ENCODE measurements at places on chromosomes 7 and 10. TPM values are rescaled to one million over a fixed set of nuclear protein-coding genes. Genes with fewer than 3 reads are reported as not detected.

NKX1-2 gene
- not detected for total RNA-seq

RGS10 gene
- total RNA-seq, result not detected

NODAL gene
- total RNA-seq, result not detected

POR gene
- 56.7 TPM for total RNA-seq

GPR85 gene
- not detected for total RNA-seq

ZNF775 gene
- total RNA-seq, result 14.8 TPM

PMPCB gene
- total RNA-seq, result 84.4 TPM

DENND2A gene
- total RNA-seq, result 5.1 TPM

GRCh38 chr7:33558549-33559323 lies 346.6 kb upstream of the BMPER start:
- H3K27me3 ChIP-seq, result no peaks in the 10 kb centered on the region
- no peak overlapping the region for H3K27ac ChIP-seq
- DNase-seq, result no peak

GRCh38 chr7:42348071-42348470 lies 111.1 kb upstream of the GLI3 start:
- DNase-seq, result no peak
- no peak overlapping the region for H3K27ac ChIP-seq
- H3K27me3 ChIP-seq, result no peaks in the 10 kb centered on the region
- peaks cover 27% of the 10 kb centered on the region for H3K4me1 ChIP-seq
- H3K4me3 ChIP-seq, result no peak overlapping the region
- H3K36me3 ChIP-seq, result no peaks in the 10 kb centered on the region

DNA sequence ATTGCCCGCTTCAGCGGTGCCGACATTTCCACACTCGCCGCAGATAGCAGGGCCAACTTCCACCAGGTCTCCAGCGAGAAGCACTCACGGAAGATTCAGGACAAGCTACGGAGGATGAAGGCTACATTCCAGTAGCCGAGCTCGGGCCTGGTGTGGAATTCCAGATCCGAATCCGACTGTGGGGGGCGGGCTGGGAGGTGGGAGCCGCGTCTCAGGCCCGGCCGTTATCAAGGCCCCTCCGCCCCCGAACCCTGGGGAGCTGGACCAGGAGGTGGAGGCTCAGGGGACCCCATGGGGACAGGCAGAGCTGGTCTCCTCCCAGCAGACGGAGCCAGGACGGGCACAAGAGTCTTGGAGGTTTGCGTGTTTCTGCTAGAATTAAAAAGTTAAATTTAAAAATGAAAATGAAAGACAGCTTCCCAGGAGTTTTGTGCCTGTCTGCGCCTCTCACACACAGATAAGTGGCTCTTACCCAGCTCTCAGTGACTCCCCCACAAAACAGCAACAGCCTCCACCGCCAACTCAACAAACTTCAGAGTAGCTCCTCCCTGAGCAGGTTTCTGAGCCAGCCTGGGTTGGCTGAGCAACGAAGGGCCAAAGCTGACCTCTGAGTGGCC lies 5.2 kb upstream of the UTF1 start:
- H3K27me3 ChIP-seq, result peaks cover 77% of the 10 kb centered on the region
- DNase-seq, result peak; percentile 47
- H3K4me3 ChIP-seq, result no peak overlapping the region
- peaks cover 5% of the 10 kb centered on the region for H3K4me1 ChIP-seq
- no peaks in the 10 kb centered on the region for H3K36me3 ChIP-seq

DNA sequence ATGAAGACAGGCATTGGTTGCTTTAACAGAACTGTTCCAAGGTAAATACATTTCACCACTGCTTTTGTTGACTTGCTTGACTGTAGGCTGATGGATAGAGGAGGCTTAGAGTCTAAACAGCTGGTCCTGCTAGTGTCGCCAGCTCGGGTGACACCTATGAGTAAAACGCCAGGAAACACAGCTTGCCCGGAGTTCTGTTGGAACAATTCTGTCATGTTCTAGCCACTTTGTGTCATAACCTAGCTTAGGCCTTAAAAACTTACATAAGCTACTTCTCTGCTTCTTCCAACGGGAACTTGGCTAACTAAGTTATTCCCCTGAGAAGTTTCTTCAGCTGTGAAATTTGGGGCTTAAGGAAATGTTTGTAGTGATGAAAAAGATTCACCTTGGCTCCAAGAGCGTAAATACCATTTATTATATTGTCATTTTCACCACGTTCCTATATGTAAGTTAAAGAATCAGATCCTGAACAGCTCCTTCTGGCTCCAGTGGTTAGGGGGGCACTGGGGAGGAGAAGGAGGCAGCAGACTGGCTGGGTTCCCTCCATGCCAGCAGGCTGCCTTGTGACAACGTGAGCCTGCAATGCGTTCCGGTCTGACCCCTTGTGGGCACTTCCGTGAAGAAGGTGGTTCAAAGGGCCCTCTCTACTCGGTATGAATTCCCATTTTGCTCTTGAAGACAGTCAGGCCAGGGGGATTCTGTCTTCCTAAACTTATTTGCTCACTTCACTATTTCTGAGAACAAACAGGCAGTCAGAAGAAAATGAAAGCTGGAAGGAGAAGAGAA lies 253.2 kb downstream of the BMPER start:
- no peaks in the 10 kb centered on the region for H3K27me3 ChIP-seq
- H3K4me3 ChIP-seq, result no peak overlapping the region
- DNase-seq, result peak; percentile 53
- no peak overlapping the region for H3K27ac ChIP-seq

DNA sequence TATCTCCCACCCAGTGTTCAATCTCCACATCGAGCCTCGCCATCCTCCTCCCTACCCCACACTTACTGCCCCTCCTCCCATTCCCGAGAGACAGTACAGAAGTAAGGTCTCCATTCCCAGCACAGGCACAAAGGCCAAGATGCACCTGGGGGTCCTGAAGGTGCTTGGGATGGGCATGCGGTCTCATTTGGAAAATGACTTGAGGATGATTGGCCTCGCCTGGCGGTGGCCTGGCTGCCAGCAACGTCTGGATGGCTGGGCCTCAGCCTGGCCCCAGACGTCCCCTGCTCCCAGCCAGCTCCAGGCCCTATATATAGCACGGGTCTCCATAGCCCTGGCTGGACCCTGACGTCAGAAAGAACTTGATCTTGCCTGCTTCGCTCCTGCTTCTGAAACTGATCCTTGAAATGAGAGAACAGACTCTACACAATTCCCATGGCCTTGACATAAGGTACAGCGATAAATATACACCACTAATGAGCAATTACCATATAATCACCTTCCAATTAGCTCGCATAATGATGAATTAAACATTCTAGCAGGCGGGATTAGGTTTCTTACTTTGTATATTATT lies 11.8 kb downstream of the EMX2 start:
- H3K4me1 ChIP-seq, result peaks cover 28% of the 10 kb centered on the region
- H3K27me3 ChIP-seq, result peaks cover 77% of the 10 kb centered on the region
- H3K36me3 ChIP-seq, result no peaks in the 10 kb centered on the region
- DNase-seq, result no peak
- H3K27ac ChIP-seq, result no peak overlapping the region

DNA sequence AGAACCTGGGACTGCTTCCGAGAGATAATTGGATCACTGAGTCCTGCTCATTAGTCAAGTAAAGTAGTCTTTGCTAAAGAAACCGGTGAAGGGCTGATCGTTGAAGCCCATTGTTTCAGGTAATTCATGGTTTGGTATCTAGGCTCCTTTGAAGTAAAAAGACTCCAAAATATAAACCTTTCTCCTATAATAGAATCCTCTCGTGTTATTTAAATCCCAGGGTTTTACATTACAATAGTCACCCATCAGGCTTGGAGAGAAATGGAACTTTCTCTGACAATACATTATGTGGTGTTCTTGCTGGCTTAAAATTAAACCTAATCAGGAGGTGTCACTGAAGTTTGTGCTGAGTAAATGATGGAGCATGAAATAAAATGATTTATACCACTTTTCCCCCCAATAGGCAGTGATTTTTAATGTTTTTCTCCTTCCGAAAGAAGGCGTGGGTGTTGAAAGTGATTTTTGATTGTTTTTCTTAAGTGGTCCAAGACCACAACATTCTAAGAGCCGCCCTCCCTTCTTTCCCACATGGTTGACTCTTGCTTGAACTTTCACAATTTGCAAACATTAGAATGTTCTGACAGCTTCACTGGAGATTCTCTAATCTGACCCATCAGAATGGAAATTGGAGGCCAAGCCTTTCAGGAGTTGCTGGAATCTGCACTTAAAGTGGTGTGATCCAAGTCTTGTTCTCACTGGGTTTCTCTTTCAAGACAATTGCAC lies 44.2 kb downstream of the LRMDA start:
- peak; percentile 80 for DNase-seq
- H3K4me3 ChIP-seq, result no peak overlapping the region
- H3K36me3 ChIP-seq, result no peaks in the 10 kb centered on the region

DNA sequence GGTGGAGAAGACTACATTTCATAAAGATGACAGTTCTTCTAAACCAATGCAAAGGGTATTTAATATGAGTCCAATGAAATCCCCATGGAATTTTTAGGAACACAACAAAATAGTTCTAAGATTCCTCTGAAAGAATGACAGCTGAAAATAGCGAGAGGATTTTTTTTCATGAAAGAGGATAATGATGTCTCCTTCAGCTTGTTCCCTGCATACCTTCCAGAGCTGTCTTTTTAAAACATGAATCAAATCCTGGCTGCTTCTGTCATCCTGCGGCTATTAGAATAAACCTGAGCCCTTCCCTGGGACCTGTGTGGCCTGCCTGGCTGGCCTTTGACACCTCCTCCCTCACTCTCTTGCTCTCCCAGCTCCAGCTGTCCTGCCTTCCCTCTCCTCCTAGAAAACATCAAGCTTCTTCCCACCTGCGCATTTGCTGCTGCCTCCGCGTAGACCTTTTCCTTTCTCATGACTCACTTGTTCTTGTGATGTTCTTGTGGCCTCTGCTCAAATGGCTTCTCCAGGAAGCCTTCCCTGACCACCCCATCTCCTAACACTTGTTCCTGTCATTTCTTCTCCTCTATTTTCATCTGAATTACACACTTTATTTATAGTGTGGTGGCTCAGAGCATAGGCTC lies 57.4 kb downstream of the EEPD1 start:
- peak overlapping the region; percentile 50 for H3K27ac ChIP-seq
- no peaks in the 10 kb centered on the region for H3K36me3 ChIP-seq
- no peak for DNase-seq
- no peak overlapping the region for H3K4me3 ChIP-seq
- peaks cover 55% of the 10 kb centered on the region for H3K4me1 ChIP-seq

DNA sequence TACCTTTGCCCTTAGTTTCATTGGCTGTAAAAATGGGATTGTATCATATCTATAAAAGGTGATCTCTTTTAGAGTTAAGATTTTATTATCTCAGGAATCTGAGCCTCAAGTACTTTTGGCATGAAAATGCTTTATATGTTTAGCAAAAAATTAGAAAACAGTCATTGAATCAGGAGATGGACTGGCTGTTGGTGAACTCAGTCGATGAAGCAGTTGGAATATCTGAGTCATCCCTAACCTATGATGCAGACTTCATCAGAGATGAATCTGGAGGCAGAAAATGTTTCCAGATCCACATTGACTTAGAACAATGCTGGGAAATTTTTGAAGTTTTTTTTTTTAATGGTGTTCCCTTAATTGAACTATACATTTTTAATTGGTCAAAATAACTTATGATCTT lies 228.5 kb downstream of the SLC25A13 start:
- H3K27ac ChIP-seq, result no peak overlapping the region
- H3K4me1 ChIP-seq, result no peaks in the 10 kb centered on the region
- no peak for DNase-seq
- no peaks in the 10 kb centered on the region for H3K27me3 ChIP-seq
- H3K36me3 ChIP-seq, result no peaks in the 10 kb centered on the region
- no peak overlapping the region for H3K4me3 ChIP-seq

GRCh38 chr10:84607523-84607922 lies 279.1 kb downstream of the CCSER2 start:
- no peak overlapping the region for H3K27ac ChIP-seq
- H3K27me3 ChIP-seq, result no peaks in the 10 kb centered on the region
- DNase-seq, result no peak

- peak within 1 kb of the TSS; percentile 87 for H3K27ac ChIP-seq
- peaks cover 28% of the 10 kb centered on the region for H3K4me1 ChIP-seq
- DNase-seq, result peak; percentile 38
- H3K36me3 ChIP-seq, result no peaks in the 10 kb centered on the region
Measured at GRCh38 chr7:28180364-28181147, at the start of gene JAZF1. Gene JAZF1, minus strand, starts transcription at chr7:28180795.

DNA sequence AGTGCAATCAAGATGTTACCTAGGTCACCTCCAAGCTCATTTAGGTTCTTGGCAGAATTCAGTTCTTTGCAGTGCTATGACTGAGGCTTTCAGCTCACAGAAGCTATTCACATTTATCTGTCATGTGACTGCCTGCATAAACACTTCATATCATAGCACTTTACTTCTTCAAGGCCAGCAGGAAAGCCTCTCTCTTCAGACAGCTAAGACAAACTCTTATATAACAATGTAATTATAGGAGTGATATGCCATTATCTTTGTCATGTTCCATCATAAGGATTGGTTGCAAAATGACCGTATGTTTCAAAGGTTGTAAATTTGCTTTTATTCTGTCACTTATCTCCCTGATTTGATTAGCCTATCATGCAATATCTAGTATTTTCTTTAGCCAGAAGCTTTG lies 78.8 kb upstream of the TMEM196 start:
- no peaks in the 10 kb centered on the region for H3K36me3 ChIP-seq
- no peak for DNase-seq
- no peak overlapping the region for H3K4me3 ChIP-seq
- H3K27me3 ChIP-seq, result no peaks in the 10 kb centered on the region
- no peaks in the 10 kb centered on the region for H3K4me1 ChIP-seq
